ENCODE measurements at places on chromosomes 3 and 15. TPM values are rescaled to one million over a fixed set of nuclear protein-coding genes. Genes with fewer than 3 reads are reported as not detected.

DNA sequence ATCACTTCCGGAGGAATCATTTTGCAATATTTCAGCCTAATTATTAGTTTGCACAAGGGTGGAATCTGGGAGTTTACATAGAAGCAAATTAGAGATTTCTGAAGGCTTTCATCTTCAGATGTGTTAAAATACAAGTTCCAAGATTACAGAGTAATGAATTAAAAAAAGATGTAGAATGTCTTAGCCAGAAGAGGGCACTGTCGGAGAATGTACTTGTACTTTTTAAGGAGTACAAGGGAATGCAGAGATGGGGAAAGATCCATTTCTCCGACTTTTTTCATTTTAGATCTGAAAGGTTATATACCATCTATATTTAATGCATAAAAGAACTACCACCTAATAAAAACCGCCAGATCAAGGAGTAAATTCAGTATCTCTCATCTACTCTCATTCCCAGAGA lies 43.1 kb upstream of the WDR5B start:
- no peak for DNase-seq
- H3K27me3 ChIP-seq: no peaks in the 10 kb centered on the region
- no peak overlapping the region for H3K27ac ChIP-seq
- no peaks in the 10 kb centered on the region for H3K36me3 ChIP-seq

DNA sequence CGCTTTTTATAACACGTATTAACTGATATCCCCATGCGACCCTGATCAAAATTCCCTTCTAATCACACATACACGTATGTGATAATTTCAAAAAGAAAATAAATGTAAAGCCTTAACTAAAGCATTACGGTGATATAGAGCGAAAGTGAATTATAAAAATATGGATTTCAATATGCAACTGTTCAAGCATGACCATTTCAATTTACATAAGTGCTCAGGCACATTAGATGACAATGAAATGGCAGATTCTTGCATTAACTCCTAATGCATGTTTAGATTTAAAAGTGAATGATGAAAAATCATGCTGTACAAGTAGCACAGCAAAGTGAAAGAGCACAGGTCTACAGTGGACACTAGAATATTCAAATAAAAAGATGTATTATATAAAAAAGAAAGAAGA lies 140.1 kb downstream of the MYLK start:
- peaks cover 17% of the 10 kb centered on the region for H3K4me1 ChIP-seq
- no peak overlapping the region for H3K4me3 ChIP-seq
- H3K27ac ChIP-seq: no peak overlapping the region

DNA sequence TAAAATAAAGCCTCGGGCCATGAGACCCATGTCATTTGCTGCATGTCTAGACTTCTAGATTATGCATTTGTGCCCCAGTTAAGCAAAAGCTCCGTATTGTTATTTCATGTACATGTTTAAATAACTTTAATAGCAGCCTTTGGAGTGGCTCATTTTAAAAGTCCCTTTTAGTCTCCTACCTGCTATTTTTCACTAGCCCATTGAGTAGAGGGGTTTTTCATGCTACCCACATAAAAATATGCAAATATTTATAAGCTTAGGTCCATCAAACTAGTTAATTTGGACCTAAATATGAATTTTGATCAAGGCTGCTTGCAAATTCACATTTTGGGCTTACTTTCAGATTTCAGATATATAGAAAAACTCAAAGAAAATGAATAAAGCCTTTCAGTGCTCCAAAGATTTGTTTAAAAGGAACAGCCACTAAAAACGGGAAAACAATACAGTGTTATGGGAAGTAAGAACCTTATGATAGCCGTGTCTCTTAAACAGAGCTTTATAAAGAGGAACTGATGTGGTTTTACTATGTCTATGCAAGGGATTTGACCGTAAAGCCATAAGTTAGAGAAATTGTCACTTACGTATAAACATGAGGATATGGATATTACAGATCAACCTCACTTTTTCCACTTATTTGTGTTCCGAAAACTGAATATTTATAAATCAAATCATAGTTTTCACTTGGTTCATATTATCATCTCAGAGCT lies 30.0 kb downstream of the FILIP1L start:
- no peak for DNase-seq
- H3K27ac ChIP-seq: no peak overlapping the region
- H3K4me3 ChIP-seq: no peak overlapping the region
- no peaks in the 10 kb centered on the region for H3K36me3 ChIP-seq

Gene ACTL6A
- 47.0 TPM for total RNA-seq

Gene HDGFL3
- 16.5 TPM for total RNA-seq

- no peaks in the 10 kb centered on the region for H3K4me1 ChIP-seq
- peaks cover 4% of the 10 kb centered on the region for H3K27me3 ChIP-seq
- DNase-seq: no peak
These were observed 24.1 kb upstream of the SLC6A1 start for GRCh38 chr3:10968401-10968800.

Gene CACNA2D3
- 3.4 TPM for total RNA-seq

GRCh38 chr3:185983495-185984141 lies 45.8 kb upstream of the TRA2B start:
- no peaks in the 10 kb centered on the region for H3K4me1 ChIP-seq
- peaks cover 4% of the 10 kb centered on the region for H3K36me3 ChIP-seq
- H3K27ac ChIP-seq: no peak overlapping the region
- H3K27me3 ChIP-seq: peaks cover 7% of the 10 kb centered on the region
- DNase-seq: peak; percentile 75

DNA sequence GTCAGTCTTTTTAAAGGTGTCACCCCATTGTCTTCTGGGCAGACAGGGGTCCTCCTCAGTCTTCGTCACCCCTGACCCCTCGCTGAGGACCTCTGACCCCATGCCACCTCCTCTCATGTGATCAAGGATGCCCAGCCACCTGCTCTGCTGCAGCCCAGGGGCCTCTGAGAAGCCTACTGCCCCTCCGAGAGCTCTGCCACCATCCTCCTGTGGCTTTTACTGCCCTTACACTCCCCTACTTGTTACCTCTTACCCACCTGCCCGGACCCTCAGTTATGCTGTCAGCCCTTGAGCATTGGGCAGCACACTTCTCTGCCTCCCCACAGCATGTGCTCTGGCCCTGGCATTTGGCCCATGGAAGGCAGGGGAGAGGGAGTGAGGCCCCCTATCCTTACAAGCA lies 123.2 kb downstream of the LRRK1 start:
- DNase-seq: peak; percentile 3
- H3K27me3 ChIP-seq: no peaks in the 10 kb centered on the region
- H3K27ac ChIP-seq: no peak overlapping the region
- H3K36me3 ChIP-seq: no peaks in the 10 kb centered on the region
- no peaks in the 10 kb centered on the region for H3K4me1 ChIP-seq

GRCh38 chr3:108838436-108838835 lies 15.8 kb downstream of the TRAT1 start:
- no peak overlapping the region for H3K4me3 ChIP-seq
- H3K27me3 ChIP-seq: no peaks in the 10 kb centered on the region
- H3K4me1 ChIP-seq: no peaks in the 10 kb centered on the region
- H3K36me3 ChIP-seq: no peaks in the 10 kb centered on the region
- no peak for DNase-seq
- H3K27ac ChIP-seq: no peak overlapping the region

GRCh38 chr3:111851511-111851954 lies 7.5 kb upstream of the PHLDB2 start:
- no peaks in the 10 kb centered on the region for H3K27me3 ChIP-seq
- H3K4me3 ChIP-seq: no peak overlapping the region
- no peak overlapping the region for H3K27ac ChIP-seq
- no peak for DNase-seq
- H3K36me3 ChIP-seq: no peaks in the 10 kb centered on the region
- H3K4me1 ChIP-seq: no peaks in the 10 kb centered on the region

DNA sequence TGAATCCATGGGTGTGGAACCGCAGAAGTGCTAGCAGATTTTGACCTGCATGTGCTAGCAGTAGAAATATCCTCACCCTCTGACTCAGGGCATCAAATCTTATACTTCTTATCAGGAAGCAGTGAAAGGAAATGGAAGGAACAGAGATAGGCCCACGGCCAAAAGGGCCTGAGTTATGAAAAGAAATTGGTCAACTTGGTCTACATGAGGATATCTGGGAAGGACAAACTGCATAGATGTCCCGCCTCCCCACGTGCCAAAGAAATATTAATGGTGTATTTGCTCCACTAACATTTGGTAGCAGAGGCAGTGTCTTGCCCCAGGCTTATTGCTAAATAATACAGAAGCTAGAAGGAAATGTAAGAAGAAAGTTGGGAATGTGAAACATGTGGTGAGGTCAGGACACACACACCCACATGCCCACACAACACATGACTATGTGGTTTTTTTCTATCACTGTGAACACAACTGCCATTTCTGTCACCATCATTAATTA lies 93.6 kb upstream of the COL8A1 start:
- H3K27me3 ChIP-seq: no peaks in the 10 kb centered on the region
- H3K36me3 ChIP-seq: no peaks in the 10 kb centered on the region
- peaks cover 6% of the 10 kb centered on the region for H3K4me1 ChIP-seq
- DNase-seq: peak; percentile 10
- no peak overlapping the region for H3K27ac ChIP-seq

DNA sequence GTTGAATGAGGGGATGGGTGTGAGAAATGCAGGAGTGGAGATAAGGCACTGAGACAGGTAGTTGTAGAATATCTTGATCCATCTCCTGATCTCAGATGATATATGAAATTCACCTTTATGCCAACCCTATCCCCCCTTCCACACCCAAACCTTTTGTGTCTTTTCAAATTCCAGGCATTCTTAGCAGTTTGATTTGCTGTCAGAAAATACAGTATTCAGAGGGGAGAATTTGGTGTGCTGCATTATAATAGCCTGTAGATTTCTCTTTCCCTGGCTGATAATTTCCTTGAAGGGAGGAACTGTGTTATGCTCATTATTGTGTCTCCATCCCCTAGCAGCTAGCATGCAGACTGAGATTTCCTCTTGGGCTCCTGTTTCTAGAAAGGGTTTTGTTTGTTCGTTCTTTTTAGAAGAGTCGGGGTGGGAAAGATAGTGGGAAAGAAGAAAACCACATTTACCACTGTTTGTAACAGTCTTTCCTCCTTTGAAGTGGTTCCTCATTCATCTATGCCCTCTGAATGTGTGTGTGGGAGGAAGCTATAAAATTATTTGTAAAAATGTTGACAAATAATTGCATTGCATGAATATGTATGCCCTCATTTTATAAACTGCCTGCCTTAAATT lies 373.4 kb downstream of the DIPK2A start:
- H3K27ac ChIP-seq: no peak overlapping the region
- no peak for DNase-seq
- H3K27me3 ChIP-seq: no peaks in the 10 kb centered on the region
- H3K4me3 ChIP-seq: no peak overlapping the region
- no peaks in the 10 kb centered on the region for H3K4me1 ChIP-seq

DNA sequence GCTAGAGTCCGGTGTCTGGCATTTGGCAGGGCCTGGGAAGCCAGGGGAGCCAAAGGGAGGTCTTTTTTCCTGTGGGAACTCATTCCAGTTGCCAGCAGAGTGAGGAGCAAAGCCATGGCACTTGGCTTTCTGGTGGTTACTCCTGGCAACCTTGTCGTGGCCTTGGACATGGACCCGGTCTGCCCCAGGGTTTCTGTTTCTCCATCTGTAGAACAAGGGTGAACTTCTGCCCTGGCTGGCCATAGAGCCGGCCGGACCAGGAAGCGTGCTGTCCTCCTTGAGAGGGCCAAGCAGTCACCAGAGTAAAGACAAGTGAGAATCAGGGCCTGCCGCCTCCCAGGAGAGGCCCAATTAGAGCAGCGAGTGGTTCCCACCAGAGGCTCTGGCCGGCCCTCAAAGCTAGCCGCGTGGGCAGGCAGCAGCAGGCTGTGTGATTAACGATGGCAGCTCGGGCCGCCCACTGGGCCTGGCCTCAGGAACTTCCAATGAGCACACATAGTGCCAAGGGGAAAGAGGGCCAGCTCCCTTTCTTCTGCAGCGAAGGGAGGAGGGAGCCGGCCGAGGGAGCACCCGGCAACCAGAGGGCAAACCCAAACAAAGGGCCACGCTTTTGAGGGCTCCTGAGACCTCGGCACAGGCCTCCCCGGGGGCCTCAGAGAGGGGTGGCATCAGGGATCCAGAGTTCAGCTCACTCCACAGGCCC lies 29.1 kb upstream of the ELP6 start:
- H3K27ac ChIP-seq: no peak overlapping the region
- peak; percentile 14 for DNase-seq
- H3K4me1 ChIP-seq: peaks cover 9% of the 10 kb centered on the region
- H3K36me3 ChIP-seq: no peaks in the 10 kb centered on the region
- H3K27me3 ChIP-seq: no peaks in the 10 kb centered on the region
- no peak overlapping the region for H3K4me3 ChIP-seq

GRCh38 chr3:38689774-38690173 lies 40.3 kb upstream of the SCN5A start:
- no peaks in the 10 kb centered on the region for H3K4me1 ChIP-seq
- H3K27me3 ChIP-seq: no peaks in the 10 kb centered on the region

Gene FBXW12
- total RNA-seq: not detected

Gene TXNRD3
- total RNA-seq: 2.2 TPM

DNA sequence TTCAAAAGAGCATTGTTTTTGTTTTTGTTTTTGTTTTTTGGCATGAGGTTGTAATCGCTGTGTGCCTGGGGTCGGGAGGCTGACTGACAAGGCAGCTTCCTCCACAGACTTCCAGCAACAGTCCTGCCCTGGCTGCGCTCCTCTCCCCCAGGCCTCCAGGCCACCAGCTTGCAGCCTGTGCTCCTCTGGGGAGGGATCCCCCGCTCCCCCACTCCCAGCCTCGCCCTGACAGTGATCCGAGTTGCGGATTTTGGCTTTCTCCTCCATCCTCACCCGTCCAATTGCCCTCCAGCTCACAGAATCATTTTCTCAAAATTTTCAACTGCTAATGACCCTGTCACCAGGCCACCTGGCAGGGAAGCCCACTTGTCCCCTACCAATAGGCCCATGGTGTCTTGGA lies 36.5 kb upstream of the PCSK6 start:
- no peak overlapping the region for H3K27ac ChIP-seq
- H3K36me3 ChIP-seq: no peaks in the 10 kb centered on the region

- no peak overlapping the region for H3K4me3 ChIP-seq
- no peaks in the 10 kb centered on the region for H3K36me3 ChIP-seq
- no peaks in the 10 kb centered on the region for H3K4me1 ChIP-seq
- H3K27ac ChIP-seq: no peak overlapping the region
These were observed 1186.7 kb upstream of the EPHA6 start for GRCh38 chr3:95627697-95628096.

DNA sequence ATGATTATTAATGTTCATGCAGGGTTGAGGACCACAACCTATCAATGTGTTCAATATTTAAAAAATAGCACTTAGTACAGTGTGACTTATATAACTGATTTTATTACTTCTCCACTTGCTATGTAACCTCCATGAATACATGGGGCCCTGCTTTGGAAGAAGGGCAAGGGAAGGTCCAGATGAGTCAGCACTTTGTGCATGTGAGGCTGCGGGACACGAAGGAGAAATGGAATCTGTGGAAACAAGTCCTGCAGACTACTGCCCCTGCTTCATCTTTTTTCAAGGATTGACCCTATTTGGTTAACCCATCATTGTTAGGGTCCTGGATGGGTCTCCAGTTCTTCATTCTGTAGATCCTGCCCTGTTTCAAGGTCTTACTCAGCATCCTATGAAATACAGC lies 1.6 kb downstream of the NXPE3 start:
- peak overlapping the region; percentile 86 for H3K27ac ChIP-seq
- DNase-seq: no peak
- no peaks in the 10 kb centered on the region for H3K36me3 ChIP-seq
- peak overlapping the region; percentile 73 for H3K4me3 ChIP-seq
- H3K27me3 ChIP-seq: no peaks in the 10 kb centered on the region

GRCh38 chr3:134464064-134464688 lies 21.6 kb downstream of the ANAPC13 start:
- no peaks in the 10 kb centered on the region for H3K27me3 ChIP-seq
- H3K36me3 ChIP-seq: no peaks in the 10 kb centered on the region
- peaks cover 4% of the 10 kb centered on the region for H3K4me1 ChIP-seq
- peak; percentile 58 for DNase-seq

GRCh38 chr3:126835472-126836219 lies 131.6 kb downstream of the CHCHD6 start:
- H3K36me3 ChIP-seq: no peaks in the 10 kb centered on the region
- no peaks in the 10 kb centered on the region for H3K27me3 ChIP-seq
- DNase-seq: no peak
- no peak overlapping the region for H3K27ac ChIP-seq

All from transverse colon (tissue), 4 donors.